DMS 273 treated with DMSO at 0.1 percent for 48 hours (cell line): ENCODE measurements at places on chromosomes 3 and 15.

- no peak for DNase-seq
These were observed 235.8 kb downstream of the RAP2B start for GRCh38 chr3:153397794-153398193.

GRCh38 chr15:43144512-43144911 is 11.1 kb downstream of the TMEM62 start:
- DNase-seq: no peak

- no peak for DNase-seq
These were observed 50.1 kb upstream of the LEKR1 start for GRCh38 chr3:156776031-156776430.

GRCh38 chr3:4655145-4656045 is 162.2 kb downstream of the ITPR1 start:
- DNase-seq: no peak

GRCh38 chr3:195183071-195183776 is 87.7 kb downstream of the XXYLT1 start:
- peak; percentile 30 for DNase-seq

DNA sequence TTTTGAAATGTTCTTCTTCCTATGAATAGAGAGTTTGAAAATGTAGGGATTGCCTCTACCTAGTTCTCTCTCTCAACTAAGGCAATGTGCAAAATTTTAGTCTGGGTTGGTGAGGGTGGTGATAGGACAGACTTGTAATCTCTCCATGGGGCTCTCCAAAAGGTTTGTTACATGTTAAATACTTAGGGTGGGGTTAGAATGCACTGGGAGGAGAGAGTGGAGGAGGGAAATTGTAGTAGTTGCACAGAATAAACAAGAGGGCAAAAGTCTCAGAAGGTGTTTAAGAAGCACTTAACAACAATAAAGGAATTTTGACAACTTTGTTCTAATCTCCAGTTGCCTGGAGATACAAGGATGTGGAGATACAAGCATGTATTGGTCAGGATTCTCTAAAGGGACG is 230.4 kb downstream of the NECTIN3 start:
- DNase-seq: no peak

GRCh38 chr3:46112984-46113383 is 85.7 kb upstream of the XCR1 start:
- no peak for DNase-seq

- DNase-seq: no peak
These were observed 17.1 kb upstream of the ABTB1 start for GRCh38 chr3:127655641-127656040.

DNA sequence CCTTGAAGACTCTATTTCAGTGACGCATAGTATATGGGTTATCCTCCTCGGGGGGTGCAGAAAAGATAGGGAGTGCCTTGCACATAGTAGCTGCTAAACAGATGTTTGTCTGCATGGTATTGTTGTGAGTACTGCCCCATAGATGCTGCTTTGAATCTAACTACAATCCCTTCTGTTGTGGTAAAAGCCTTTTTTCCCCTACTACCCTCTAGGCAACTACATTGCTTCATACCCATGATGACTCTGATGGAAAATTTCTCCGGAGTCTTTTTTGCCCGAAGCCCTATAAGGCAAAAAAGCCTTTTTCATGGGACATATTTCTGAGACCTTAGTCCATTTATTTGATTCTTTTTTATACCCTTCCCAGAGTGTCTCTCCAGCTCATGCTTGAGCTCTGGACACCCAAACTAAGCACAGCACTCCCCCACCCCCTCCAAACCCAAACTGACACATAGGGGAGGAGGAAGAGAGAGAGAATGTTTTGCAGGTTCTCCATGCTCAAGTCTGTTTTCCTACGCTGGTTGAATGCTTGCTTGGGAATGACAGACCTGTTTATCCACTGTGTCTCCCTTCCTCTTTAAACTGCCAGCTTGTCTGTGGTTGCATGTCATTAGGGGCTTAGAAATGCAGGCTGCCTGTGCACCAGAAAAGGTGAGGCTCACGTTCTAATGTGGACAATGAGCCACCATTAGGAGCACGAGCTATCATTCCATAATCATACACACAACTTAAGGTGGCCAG is 52.9 kb downstream of the LRTM1 start:
- DNase-seq: no peak

DNA sequence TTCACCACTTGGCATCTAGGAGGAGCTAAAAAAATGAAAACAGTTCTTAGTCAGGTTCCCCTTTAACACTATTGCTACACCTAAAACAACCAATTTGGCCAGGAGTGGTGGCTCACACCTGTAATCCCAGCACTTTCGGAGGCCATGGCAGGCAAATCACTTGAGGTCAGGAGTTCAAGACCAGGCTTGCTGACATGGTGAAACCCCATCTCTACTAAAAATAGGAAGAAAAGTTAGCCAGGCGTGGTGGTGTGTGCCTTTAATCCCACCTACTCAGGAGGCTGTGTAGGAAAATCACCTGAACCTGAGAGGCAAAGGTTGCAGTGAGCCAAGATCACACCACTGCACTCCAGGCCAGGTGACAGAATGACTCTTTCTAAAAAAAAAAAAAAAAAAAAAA is 124.1 kb downstream of the DGKG start:
- DNase-seq: no peak

DNA sequence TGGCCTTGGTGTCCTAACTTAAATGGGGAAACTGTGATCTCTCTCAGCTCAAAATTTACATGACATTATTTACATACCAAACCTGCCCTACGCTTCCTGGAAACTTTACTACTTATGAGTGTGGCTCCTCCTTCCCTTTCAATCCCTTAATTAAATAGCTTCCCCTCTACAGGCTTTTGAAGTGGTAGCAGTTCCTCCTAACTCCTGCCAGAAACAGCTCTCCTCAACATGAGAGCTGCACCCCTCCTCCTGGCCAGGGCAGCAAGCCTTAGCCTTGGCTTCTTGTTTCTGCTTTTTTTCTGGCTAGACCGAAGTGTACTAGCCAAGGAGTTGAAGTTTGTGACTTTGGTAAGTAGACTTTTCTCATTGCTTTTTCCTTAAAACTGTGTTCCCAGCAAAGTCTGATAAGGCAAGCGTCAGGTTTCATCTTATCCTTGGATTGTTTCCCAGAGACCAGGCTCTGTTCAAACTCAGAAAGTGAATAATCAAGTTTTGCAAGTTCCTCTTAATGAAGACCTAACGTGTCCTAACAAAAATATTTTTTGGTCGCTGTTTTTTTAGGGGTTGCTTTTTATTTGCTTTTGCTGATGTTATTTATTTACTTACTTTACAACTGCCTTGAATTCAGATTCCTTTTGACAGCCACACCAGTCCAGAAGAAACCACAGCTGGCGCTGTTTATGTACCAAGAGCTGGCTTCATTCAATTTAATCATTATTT is at the start of gene ACP3:
ACP3 (plus strand) TSS at position 179 of the 720 bp plus-strand sequence; CDS start at position 229, 50 bp downstream.
- DNase-seq: peak; percentile 87

GRCh38 chr15:99502661-99503060 is 63.1 kb upstream of the MEF2A start:
- DNase-seq: no peak

DNA sequence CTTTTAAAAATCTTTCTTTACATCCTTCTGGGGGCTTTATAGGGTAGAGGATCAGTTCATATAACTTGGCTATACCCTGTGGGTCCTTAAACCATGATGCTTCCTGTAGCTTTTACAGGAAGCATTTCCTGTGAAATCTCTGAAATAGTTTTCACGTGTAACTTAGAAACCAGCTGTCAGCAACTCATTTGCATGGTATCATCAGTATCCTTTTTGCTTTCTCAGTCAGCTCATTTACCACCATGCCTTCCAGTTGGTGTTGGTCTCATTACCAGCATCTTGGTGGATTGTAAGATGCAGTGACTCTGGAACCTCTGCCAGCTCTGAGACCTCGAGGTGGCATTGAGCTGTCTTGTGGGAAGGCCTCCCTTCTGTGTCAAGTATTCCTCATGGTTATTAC is 96.7 kb upstream of the MYZAP start:
- DNase-seq: no peak

GRCh38 chr15:88144921-88145653 is 111.5 kb downstream of the NTRK3 start:
- DNase-seq: no peak

DNA sequence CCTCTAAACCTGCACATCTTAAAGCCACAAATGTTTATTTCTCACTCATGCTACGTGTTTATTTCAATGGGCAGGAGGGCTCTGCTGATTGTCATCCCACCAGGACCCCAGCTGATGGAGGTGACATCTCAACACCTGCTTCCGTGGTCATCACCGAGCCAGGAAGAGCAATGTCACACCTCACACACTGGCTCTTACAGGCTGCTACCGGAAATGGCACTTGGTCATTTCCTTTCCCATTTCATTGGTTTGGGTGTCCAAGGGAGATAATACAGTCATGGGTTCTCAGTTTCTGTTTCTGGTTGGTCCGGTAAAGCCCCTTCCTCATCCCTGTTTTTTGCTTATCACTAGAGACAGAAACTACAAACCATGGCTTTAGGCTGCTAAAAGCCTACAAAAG is 41.9 kb downstream of the ABHD2 start:
- DNase-seq: no peak

- DNase-seq: no peak
These were observed 24.1 kb upstream of the ARHGEF3 start for GRCh38 chr3:56825567-56826438.

DNA sequence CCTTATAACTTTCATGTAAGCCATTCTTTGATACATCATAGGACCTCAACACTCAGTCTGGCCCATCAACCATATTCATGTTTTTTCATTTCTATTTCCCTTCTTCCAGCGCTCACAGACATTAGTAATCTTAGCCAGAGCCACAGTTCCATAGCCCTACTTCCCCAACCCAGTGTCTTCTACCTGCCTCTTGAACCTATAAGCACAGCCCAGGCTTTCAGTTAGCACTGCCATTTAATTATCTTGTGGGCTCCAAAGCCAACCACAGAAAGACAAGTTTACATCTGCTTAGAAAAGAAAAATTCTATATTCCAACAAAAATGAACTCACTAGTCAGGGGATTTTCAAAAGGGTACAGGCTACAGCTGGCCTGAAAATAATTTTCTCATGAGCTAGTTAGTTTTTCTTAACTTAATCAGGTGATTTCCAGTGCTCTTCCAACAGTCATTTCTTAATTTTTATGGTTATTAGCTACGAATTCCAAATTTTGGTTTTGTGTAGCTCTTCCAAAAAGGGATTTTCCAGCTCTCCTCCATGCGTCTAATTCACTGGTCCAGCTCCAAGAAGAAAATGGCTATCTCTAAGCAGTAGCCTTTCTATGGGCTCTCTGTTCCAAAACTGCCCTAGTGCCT is 13.7 kb downstream of the CD200 start:
- no peak for DNase-seq

GRCh38 chr3:48433472-48434118 is 3.7 kb upstream of the PLXNB1 start:
- DNase-seq: no peak

DNA sequence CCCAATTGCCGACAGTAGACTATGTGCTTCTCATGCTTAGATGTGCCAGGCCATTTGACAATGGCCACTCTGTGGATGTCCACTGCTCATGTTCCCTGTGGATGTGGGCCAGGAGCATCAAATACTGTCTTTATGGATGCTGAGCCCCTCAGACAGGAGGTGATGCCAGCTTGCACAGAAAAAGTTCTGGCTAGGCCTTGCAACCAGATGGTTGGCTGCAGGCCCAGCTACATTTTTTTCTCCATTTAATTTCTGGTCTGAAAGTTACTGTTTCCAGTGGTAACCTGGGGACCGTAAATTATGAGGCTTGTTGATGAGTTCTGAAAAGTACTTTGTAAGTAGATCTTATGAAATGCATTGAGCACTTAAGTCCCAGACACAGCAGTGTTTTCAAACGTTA is 228.5 kb downstream of the CHL1 start:
- DNase-seq: peak; percentile 64

DNA sequence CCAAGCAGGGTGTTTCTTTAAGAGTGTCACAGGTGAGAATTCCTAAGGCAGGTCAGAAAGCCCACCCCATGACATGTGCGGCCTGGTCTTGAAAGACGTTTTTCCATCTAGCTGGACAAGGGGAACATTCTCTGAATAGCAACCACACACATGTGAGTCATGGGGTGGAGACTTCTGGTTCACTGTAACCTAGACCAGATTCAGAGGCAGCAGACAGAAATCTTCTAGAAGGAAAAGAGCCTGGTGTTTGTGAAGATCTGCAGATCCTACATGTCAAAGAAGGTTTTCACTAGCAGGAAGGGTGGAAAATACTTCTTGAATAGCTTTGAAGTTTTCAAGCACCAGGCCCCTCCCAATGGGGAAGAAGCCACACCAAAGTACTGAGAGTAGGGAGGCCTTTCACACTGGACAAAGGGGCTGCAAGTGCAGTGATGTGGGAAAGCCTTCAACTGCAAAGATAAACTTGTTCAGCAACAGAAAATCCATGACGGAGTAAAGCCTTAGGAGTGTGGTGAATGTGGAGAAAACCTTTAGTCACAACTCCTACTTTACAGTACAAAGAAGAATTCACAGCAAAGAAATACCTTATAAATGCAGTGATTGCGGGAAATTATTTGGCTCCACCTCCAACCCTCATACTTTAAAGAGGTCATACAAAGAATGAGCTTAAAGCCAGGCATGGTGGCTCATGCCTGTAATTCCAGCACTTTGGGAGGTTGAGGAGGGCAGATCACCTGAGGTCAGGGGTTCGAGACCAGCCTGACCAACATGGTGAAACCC is 17.6 kb downstream of the ADAM10 start:
- no peak for DNase-seq

- no peak for DNase-seq
These were observed 115.7 kb upstream of the TSPAN3 start for GRCh38 chr15:77186594-77187011.

DNA sequence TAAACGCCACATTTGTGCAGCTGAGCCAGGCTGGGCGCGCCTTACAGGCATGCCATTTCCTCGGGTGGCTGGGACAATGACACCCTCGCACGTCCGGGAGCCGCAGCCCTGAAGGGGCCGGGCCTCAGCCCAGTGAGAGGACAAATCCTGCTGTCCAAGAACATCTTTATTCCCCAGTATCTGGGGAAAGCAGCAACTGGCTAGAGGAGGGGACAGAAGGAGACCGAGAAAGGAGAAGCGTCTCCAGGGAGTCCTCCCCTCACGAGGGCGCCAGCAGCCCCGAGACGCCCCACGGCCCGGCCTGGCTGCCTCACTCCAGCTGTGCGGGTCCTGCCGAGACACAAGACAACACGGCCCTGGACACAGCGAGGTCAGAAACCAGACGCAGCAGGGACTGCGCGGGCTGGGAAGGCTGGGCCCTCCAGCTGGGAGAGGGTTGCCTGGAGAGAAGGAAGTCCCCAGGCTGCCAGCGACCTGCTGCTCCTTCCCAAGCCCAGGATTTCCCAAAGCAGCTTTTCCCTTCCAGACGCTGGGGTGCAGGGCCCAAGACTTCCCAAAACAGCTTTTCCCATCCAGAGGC is 130.2 kb downstream of the CHSY1 start:
- no peak for DNase-seq
